CD8-positive, alpha-beta memory T cell (primary cell): ENCODE measurements at places on chromosomes 1 and 21.

- no peak for DNase-seq
Measured at GRCh38 chr1:200887036-200887435, 7.7 kb upstream of the INAVA start.

DNA sequence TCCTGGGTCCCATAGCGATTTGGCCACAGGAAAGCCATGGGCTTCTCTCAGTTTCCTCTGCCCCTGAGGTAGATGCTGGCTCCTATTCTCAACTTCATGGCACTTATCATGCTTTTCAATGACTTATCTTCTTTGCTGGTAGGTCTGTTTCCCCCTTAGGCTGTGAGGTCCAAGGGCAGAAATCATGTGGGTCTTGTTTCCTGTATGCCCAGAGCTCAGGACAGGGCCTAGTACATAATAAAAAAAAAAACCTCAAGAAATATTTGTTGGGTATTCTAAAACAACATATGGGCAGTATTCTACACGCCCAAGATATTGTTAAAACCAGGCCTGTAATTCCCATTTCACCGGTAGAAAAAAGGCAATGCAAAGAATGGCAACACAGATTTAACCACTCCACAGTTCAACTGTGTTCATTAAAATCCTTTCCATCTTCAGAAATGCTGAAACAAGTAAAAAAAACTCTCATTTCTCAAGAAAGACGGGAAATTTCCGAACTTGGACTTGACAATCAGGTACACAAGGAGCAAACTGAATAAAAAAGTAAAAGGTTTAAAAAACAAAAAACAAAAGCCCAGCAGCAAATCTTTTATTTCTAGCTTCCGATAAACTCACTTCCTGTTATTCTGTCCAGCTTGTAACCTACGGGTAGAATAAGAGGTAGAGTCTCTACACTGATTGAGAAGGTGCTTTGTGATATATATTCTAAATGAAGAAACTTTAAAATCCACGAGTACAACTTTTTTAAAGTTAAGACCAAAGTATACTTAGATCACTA lies 6.3 kb upstream of the TDRD10 start:
- no peak for DNase-seq

GRCh38 chr1:38919130-38919529 lies 22.5 kb downstream of the RHBDL2 start:
- no peak for DNase-seq

DNA sequence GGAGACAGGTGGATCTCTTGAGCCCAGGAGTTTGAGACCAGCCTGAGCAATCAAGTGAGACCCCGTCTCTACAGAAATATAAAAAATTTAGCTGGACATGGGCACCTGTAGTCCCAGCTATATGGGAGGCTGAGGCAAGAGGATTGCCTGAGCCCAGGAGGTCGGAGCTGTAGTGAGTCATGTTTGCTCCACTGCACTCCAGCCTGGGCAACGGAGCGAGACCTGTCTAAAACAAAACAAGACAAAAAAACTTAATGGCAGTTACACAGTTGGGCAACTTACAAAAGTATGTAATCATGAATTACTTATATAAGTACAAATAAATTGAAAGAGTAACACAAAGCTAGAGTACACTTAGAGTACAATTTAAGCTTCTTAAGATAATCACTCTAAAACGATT lies 25.2 kb downstream of the RC3H1 start:
- no peak for DNase-seq

DNA sequence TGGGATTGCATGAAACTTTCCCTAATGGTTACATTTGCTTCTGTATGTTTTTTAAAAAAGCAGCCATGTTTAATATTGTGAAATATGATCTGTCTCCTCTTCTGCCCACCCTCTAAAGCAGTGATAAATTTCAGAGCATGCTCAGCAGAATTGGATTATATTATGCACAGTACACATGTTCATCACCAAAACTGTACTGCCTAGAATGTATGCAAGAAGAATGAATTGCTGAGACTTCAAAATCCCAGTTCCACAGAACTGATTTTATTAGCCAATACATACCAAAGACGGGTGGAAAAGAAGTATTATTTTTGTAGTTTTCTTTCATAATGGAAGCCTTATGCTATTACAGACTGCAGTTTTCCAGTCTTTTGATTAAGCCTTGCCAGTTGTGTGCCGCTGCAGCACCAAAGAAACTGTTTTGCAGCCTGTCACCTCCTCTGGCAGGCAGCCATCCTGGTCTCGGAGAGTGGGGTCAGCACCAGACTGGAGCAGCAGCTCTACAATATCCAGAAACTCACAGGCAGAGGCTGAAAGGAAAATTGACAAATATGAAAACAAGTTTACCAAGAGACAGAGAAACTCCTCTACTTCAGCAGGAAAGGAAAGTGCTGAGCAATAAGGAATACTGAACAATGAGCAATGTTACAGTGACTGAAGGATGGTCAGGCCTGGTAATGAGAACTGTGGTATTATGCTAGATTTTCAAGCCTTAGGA lies 58.1 kb downstream of the LHX4 start:
- DNase-seq = no peak

- DNase-seq = no peak
Measured at GRCh38 chr1:33500547-33500946, 28.1 kb downstream of the ZSCAN20 start.

- no peak for DNase-seq
Measured at GRCh38 chr1:243449373-243449772, 193.5 kb downstream of the SDCCAG8 start.

- DNase-seq = no peak
Measured at GRCh38 chr1:21922090-21923013, 14.8 kb downstream of the HSPG2 start.

DNA sequence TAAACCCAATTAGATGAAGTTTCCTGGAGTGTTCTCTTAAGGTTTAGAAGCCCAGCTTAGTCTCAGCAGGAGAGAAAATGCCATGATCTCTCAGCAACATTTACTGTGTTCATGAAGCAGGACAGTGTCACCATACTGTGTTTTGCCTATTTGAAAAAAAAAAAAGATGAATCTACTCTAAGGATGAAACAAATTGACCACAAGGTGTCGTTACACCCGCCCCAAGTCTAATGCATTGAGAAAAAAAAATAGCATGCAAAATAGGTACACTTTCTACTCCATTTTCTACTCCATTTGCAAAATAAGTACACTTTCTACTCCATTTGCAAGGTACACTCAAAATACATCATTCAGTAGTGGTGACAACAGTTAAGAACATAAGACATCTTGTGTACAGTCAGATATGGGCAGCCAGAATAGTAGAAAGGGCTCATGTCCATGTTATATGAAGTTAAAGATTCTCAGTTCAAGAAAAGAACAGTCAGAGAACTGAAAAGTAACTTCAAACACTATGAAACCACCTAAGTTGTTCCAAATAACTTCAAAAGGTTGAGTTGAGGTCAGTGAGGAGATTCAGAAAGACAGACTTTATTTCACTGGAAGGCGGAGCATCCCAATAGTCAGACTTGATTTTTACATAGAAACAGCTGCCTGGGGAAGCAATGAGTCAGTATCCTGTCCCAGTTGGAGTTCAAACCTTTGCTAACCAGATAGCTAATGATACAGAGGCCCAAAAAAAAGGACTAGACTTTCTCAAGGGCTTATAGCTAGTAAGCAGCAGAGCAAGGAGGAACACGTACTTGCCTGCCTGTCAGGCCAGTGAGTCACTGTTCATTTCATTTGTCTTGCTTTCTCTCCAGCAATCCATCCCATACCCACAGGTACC lies 13.3 kb downstream of the PLPPR5 start:
- DNase-seq = no peak

- DNase-seq = no peak
Measured at GRCh38 chr1:183734543-183735036, 70.3 kb upstream of the RGL1 start.

- DNase-seq = peak; percentile 89
Measured at GRCh38 chr1:26833432-26834405, 7.2 kb downstream of the ZDHHC18 start.

GRCh38 chr1:70142075-70142474 lies 63.3 kb downstream of the LRRC40 start:
- DNase-seq = no peak

- no peak for DNase-seq
Measured at GRCh38 chr1:37244083-37244480, 209.8 kb upstream of the GRIK3 start.

- DNase-seq = no peak
Measured at GRCh38 chr1:161335796-161336195, 21.6 kb downstream of the SDHC start.

- no peak for DNase-seq
Measured at GRCh38 chr1:155342842-155343241, 22.1 kb downstream of the RUSC1 start.

GRCh38 chr1:207418351-207418750 lies 35.8 kb upstream of the CR2 start:
- no peak for DNase-seq

DNA sequence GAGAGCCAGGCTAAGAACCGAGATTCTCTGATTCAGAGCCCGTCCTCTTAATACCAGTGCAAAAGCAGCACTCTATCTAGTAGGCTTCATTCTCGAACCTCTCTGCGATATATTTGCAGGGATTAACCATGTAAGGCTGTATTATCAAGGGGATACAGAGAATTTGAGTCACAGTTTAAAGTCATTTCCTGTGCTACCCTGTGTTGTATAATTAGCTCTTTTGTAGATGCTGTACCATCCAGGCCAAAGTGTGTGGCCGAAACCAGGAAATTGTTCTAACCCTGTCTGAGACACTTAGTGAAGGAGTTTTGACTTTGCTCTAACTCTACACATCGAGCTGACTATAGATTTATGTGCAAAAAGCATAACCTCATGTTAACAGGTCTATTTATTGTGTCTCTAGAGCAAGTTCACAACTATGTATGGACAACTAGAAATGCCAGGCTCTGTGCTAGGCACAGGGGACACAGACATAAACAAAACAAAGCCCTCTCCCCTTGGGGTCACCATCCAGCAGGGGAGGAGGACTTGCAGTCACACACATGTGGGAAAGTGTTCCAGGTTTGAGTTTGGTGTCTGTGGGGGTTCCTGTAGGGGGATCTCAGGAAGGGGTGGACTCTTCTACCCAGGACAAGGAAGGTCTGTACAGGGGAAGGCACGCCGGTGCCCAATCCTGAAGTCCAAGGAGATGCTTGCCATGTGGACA lies 182.2 kb downstream of the DHRS3 start:
- no peak for DNase-seq

DNA sequence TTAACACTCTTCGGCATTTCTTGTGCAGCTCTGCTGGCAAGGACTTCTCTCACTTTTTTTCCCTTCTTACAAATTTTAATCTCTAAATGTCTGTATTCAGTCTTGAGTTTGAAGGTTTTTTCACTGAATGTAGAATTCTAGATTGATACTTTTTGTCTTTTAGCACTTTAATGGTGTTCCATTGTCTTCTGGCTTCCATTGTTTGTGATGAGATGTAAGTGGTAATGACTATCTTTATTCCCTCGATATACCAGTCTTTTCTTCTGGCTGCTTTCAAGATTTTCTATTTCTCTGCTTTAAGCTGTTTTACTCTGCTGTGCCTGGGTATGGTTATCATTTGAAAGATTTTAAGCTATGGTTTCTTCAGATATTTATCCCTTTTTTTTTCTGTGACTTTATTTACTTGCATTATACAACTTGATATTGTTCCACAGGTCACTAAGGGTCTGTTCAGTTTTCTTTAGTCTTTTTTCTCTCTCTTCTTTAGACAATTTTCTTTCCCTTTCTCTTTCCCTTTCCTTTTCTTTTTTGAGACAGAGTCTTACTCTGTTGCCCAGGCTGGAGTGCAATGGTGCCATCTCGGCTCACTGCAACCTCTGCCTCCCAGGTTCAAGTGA lies 35.8 kb downstream of the DYRK1A start:
- DNase-seq = no peak

- DNase-seq = no peak
Measured at GRCh38 chr1:34478515-34479076, 276.3 kb upstream of the GJB5 start.

DNA sequence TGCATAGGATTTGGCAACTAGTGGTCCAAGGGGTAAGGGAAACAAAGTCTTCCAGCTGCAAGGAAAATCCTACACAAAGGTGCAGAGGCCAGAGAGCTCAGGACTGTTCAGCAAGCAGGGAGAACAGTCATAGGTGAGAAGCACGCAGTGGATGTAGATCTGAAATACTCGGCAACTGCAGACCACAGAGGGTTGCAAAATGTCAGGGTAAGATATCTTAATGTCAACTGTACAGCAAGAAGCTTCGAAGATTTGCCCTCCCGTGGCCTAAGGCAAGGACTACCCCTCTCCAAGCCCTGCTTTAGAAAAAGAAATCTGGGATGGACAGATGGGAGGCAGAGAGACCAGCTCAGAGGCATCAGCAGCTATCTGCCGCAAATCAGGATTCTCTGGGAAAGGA lies 153.4 kb upstream of the IRF2BP2 start:
- no peak for DNase-seq

DNA sequence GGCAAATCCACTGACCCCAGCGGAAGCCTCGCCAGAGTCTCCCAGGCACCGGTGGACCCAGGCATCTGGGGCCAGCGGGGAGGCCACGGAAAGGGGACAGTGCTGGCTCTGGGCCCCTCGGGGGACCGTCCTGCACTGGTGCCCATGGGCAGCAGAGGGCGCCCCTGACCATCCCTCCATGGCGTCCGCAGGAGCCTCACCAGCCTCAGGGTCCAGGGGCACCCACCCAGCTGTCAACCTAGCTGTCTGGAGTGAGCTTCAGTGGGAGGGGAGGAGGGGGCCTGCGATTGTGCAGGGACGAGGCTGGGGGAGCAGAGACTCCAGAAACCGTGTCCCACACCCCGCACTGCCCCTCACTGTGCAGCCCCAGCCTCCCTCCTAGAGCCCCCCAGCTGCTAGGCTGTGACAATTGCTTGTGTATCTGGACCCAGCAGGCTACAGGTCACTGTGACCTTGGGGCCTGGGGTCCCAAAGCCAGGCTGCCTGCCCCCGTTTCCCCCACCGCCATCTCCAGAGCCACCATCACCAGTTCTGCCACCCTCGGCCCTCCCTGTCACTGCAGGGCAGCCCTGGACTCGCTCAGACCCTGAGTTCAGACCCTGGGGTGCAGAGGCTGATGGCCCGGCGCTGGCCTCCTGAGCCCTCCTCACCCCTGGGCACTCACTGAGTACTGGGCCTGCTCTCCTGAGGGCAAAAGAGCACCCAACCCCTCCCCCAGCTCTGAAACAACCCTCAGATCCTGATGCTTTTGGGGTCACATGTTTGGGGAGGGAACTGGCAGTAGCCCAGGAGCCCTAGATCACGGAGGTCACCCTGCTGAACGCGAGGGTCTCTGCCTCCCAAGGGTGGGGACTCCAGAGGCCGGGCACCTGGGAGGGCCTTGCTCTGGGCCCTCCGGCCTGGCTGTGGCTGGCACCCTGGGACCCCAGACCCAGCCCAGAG lies 10.6 kb upstream of the COL6A1 start:
- peak; percentile 42 for DNase-seq

- DNase-seq = no peak
Measured at GRCh38 chr1:214404571-214405213, 123.7 kb downstream of the SMYD2 start.

- DNase-seq = no peak
Measured at GRCh38 chr1:28119556-28119955, 31.1 kb upstream of the EYA3 start.

GRCh38 chr1:248810727-248811513 lies 14.8 kb downstream of the SH3BP5L start:
- DNase-seq = no peak

GRCh38 chr1:66553846-66554245 lies 19.9 kb downstream of the SGIP1 start:
- no peak for DNase-seq
